ENCODE measurements at places on chromosomes 4 and X.

- no peak for DNase-seq
Measured at GRCh38 chr4:3791910-3792542, 25.8 kb downstream of the ADRA2C start.

- DNase-seq: no peak
Measured at GRCh38 chr4:41935652-41936021, 408 bp downstream of the TMEM33 start.

DNA sequence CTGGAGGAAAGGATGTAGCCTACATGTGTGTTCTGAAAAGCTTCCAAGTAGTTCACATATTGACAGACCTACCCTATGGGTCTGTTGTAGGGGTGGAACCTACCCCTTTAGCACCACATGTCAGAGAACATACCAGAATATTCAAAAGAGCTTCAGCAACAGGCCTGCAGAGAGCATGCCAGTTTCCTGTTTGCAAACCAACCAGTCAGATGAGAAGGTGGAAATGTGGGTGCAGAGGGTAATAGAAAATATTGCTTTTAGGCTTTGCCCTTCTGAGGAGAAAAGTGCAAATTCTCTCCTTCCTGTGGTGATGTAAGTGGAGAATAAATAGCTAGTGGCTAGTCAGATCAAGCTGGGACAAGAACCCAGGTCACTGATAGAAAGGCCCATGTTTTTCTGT, 16.4 kb downstream of the INTS6L start:
- no peak for DNase-seq

- no peak for DNase-seq
Measured at GRCh38 chr4:52329894-52330293, 278.8 kb downstream of the SPATA18 start.

DNA sequence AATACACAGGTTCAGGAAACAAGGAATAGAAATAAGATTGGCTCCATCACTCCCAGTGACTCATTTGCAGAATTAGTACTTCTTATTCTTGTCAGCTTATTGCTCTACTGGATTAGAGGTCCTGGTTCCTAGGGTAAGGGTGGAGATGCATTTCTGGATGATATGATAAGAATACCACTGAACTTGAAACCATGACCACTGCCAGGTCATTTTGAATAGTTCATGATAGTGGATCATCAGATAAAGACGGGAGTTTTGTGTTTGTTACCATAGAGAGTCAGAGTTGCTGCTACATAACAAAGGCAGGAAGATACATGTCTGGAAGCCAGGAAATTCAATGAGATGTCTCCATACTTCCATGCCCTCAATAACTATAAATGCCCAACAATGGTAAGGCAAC, 109.2 kb upstream of the FAT1 start:
- no peak for DNase-seq

DNA sequence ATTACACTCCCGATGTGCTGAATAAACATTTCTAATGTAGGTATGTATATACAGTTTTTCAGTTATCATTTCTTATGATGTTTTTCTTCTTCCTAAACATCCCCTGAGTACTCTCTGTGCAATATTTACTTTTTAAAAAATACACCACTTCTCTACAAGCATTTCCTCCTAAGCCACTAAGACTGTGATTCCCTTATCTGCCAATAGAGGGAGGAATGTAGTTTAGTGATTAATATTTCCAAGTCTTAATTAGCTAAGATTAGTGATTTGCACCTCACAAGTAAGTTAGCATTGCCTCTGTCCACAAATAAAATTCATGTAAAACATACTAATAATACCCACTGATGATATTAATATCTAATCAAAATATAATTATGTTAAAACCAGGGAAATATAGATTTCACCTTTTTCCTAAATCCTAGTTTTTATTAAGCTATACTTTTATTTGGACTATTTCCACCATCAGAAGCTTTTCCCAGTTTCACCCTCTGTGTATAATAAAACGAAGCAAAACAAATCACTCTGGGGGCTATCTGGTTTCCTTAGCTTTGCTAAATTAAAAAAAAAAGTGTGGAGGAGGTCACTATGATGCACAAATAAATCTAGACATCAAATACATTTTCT, 909.1 kb downstream of the FAT4 start:
- DNase-seq: no peak

DNA sequence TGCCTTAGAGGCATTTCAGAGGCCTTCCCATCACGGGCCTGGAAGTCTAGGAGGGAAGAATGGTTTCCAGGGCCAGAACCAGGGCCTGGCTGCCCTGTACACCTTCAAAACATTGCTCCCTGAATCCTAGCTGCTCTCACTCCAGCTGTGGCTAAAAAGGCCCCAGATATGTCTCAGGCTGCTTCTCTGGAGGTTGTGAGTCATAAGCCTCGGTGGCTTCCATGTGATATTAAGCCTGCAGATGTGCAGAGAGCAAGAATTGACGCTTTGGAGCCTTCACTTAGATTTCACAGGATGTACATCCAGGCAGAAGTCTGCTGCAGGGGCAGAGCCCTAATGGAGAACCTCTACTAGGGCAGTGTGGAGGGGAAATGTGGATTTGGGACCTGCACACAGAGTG, 502.5 kb downstream of the GRXCR1 start:
- DNase-seq: no peak

DNA sequence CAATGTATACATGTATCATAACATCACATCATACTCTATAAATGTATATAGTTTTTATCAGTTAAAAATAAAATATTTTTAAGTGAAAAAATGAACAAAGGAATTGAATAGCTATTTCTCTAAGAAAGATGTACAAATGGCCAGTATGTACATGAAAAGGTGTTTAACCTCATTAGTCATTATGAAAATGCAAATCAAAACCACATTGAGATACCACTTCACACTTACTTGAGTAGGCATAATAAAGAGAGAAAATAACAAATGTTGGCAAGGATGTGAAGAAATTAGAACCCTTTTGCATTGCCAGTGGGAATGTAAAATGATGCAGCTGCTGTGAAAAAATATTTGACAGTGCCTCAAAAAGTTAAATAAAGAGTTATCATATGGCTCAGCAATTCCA, 95.5 kb downstream of the IRS4 start:
- no peak for DNase-seq

GRCh38 chr4:139164731-139165130, 12.3 kb downstream of the ELF2 start:
- no peak for DNase-seq

DNA sequence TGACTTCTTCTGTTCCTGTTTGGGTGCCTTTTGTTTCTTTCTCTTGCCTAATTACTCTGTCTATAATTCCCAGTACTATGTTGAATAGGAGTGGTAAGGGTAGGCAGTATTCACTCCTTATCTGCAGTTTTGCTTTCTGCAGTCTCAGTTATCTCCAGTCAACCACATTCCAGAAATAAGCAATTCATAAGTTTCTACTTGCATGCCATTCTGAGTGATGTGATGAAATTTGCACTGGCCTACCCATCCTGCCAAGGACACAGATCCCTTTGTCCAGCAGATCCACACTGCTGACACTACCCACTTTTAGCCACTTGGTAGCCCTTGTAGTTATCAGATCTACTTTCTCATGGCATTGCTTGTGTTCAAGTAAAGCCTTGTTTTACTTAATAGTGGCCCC, 971.6 kb upstream of the INTU start:
- no peak for DNase-seq

All from RCC 7860 (cell line).